ENCODE measurements at places on chromosomes 2 and 18. TPM values are rescaled to one million over a fixed set of nuclear protein-coding genes. Genes with fewer than 3 reads are reported as not detected.

The SNORC gene
- total RNA-seq: 4.0 TPM

The KCNIP3 gene
- not detected for total RNA-seq

The STPG4 gene
- total RNA-seq: 0.47 TPM

- no peaks in the 10 kb centered on the region for H3K36me3 ChIP-seq
- H3K4me1 ChIP-seq: peaks cover 10% of the 10 kb centered on the region
- H3K27ac ChIP-seq: no peak overlapping the region
- H3K27me3 ChIP-seq: peaks cover 15% of the 10 kb centered on the region
- H3K4me3 ChIP-seq: no peak overlapping the region
Observed at GRCh38 chr18:50356036-50356945, 18.6 kb upstream of the SKA1 start.

GRCh38 chr18:9113468-9114149 lies 11.1 kb downstream of the NDUFV2 start:
- no peaks in the 10 kb centered on the region for H3K27me3 ChIP-seq
- H3K36me3 ChIP-seq: peaks cover 4% of the 10 kb centered on the region
- no peak for DNase-seq
- H3K27ac ChIP-seq: peak overlapping the region; percentile 80

DNA sequence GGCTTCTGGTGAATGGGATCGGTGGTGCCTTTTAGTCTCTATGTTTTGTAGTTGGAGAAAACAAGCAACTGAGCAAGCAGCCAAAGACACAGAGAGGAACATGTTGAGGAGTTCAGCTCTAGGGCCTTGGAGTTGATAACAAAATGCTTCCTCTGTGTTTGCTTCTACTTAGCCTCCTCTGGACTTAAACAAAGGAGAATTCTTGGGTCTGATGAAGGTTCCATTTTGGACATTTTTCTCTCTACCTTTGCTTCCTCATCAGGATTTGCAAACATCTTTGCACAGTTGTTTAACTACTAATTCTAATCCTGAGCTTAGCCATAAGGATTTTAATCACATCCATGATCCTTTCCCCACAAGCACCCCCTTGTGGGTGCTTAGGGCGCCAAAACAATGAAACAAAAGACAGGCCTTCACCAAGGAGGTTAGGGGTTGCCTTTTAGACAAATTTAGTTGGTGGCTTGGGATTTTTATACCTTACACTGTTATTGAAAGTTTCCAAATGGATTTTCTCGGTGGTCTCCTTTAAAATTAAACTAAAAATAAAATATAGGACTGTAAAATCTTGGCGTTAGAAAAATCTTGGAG lies 148.5 kb upstream of the SATB2 start:
- H3K4me3 ChIP-seq: no peak overlapping the region
- DNase-seq: no peak
- H3K27ac ChIP-seq: no peak overlapping the region
- H3K27me3 ChIP-seq: no peaks in the 10 kb centered on the region
- no peaks in the 10 kb centered on the region for H3K36me3 ChIP-seq

GRCh38 chr2:172350839-172351479 lies 76.4 kb upstream of the ITGA6 start:
- H3K27ac ChIP-seq: no peak overlapping the region
- H3K27me3 ChIP-seq: no peaks in the 10 kb centered on the region
- H3K36me3 ChIP-seq: peaks cover 14% of the 10 kb centered on the region
- DNase-seq: no peak
- no peaks in the 10 kb centered on the region for H3K4me1 ChIP-seq
- no peak overlapping the region for H3K4me3 ChIP-seq

DNA sequence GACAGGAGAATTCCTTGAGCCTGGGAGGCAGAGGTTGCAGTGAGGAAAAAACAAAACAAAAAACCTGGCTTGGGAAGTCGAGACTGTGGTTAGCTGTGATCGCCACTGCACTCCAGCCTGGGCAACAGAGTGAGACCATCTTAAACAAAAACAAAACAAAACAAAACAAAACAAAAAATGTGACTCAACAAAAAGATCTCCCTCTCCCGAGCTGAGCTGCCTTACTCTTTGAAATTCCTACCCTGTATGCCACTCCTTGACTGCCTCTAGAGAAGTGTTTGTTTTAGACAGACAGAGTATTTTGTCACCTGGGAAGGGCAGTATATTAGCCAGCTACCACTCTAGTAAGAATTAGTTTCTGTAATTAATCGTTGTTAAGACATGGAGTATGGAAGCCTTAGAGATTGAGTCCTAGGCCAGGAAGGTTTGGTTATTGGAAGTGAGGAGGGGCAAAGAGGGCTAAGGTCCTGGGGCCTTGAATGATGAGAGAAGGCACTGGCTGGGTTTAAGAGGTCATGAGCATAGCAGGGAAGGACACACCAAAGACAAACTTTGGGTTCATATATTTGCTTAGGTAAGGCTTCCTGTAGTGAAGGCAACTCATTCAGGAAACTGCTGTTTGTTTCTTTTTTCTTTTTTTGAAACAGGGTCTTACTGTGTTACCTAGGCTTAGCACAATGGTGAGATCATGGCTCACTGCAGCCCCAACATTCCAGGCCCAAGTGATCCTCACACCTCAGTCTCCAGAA lies 56.0 kb downstream of the HAUS1 start:
- H3K27ac ChIP-seq: peak overlapping the region; percentile 40
- DNase-seq: no peak
- H3K27me3 ChIP-seq: no peaks in the 10 kb centered on the region
- peaks cover 51% of the 10 kb centered on the region for H3K4me1 ChIP-seq
- no peaks in the 10 kb centered on the region for H3K36me3 ChIP-seq

- peaks cover 30% of the 10 kb centered on the region for H3K36me3 ChIP-seq
- no peaks in the 10 kb centered on the region for H3K27me3 ChIP-seq
- no peak overlapping the region for H3K27ac ChIP-seq
- no peak overlapping the region for H3K4me3 ChIP-seq
Observed at GRCh38 chr2:238330391-238330790, 10.1 kb downstream of the TRAF3IP1 start.

- no peak overlapping the region for H3K27ac ChIP-seq
- no peaks in the 10 kb centered on the region for H3K4me1 ChIP-seq
- H3K4me3 ChIP-seq: no peak overlapping the region
- H3K36me3 ChIP-seq: no peaks in the 10 kb centered on the region
- peaks cover 19% of the 10 kb centered on the region for H3K27me3 ChIP-seq
Observed at GRCh38 chr2:235157746-235158482, 206.1 kb downstream of the SH3BP4 start.

GRCh38 chr18:79956276-79956675 lies 4.8 kb upstream of the SLC66A2 start:
- H3K27ac ChIP-seq: no peak overlapping the region
- H3K27me3 ChIP-seq: no peaks in the 10 kb centered on the region
- H3K36me3 ChIP-seq: no peaks in the 10 kb centered on the region
- H3K4me3 ChIP-seq: no peak overlapping the region

DNA sequence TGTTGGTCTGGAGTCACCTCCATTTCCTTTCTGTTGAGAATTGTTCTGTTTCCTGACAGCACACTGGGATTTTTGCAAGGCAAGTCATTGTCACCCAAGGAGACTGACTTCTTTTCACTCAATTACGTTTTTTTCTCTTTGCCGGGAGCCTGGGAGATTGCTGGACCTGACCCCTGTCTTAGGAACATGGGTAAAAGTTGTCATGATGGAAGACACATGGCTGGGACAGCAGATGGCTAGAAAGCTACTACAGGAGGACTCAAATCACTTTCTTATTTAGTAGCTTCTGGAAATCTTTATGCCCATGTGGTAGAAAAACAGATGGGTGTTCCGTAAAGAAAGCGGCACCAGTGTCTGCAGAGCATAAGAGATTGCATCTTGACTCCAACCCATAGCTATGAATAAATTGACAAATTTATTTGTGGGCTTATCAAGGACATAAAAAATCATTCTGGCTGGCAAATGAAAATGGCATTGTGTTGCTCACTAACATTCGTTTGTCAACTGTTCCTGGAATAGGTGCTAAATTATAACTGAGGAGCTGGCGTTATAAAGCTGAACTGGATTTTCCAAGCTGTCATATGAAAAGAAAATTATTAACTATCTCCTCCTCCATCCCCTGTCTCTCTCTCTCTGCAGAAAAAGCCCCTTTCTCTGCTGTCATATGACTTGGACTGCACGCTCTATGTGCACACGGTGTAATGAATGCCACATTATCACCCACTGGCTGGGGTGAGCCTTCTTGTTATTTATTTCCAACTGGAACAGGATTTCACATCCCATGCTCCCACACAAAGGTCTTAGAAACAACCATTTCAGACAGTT lies 159.8 kb downstream of the SH3RF3 start:
- no peak overlapping the region for H3K27ac ChIP-seq
- peaks cover 7% of the 10 kb centered on the region for H3K4me1 ChIP-seq
- no peaks in the 10 kb centered on the region for H3K36me3 ChIP-seq
- H3K27me3 ChIP-seq: no peaks in the 10 kb centered on the region

- no peak overlapping the region for H3K4me3 ChIP-seq
- DNase-seq: no peak
- no peaks in the 10 kb centered on the region for H3K27me3 ChIP-seq
Observed at GRCh38 chr2:19021721-19022120, 336.7 kb downstream of the OSR1 start.

- H3K36me3 ChIP-seq: no peaks in the 10 kb centered on the region
- no peak for DNase-seq
- no peaks in the 10 kb centered on the region for H3K27me3 ChIP-seq
- H3K27ac ChIP-seq: no peak overlapping the region
Observed at GRCh38 chr2:67571785-67572718, 174.9 kb downstream of the ETAA1 start.

- H3K4me1 ChIP-seq: peaks cover 59% of the 10 kb centered on the region
- no peaks in the 10 kb centered on the region for H3K27me3 ChIP-seq
- peaks cover 33% of the 10 kb centered on the region for H3K36me3 ChIP-seq
- H3K4me3 ChIP-seq: no peak overlapping the region
Observed at GRCh38 chr18:79092874-79093273, 23.7 kb downstream of the ATP9B start.

DNA sequence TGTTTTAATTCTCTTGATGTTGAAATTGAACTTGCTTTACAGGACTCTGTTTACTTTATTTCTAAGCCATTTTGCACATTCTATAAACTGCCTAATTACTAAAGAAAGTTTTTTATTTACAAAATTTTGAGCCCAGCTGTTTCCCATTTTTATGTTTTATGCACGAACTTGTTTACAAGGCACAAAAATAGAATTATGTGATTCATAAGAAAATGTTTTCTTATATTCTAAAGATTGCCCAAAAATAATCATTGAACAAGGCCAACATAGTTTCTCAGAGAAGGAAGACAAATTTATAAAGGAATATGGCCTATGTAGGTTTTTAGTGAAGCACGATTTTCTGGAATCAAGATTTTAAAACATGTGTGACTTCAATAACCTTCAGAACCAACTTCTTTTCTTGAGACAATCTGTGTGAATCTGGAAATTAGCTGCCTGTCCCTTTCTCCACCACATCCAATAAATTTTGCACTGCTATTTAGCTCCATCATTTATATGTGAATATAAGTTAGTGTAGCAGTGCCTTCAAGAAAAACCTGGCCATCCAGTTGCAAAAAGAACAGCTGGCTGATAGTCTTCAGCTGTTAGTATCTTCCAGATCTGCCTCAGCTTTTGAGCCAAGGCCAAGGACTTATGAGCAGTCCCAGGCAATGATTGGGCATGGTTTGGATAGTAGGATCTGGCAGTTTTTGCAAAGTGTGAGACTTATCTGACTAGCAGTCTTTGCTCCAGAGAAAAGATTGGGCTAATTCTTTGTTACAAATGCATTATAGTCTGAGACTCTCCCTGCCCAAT lies 253.2 kb upstream of the COL3A1 start:
- H3K4me1 ChIP-seq: no peaks in the 10 kb centered on the region
- H3K27me3 ChIP-seq: no peaks in the 10 kb centered on the region
- H3K4me3 ChIP-seq: no peak overlapping the region
- no peak overlapping the region for H3K27ac ChIP-seq
- DNase-seq: no peak

- no peak overlapping the region for H3K27ac ChIP-seq
- no peaks in the 10 kb centered on the region for H3K36me3 ChIP-seq
- no peaks in the 10 kb centered on the region for H3K27me3 ChIP-seq
Observed at GRCh38 chr18:59957957-59958356, 58.2 kb downstream of the PMAIP1 start.

DNA sequence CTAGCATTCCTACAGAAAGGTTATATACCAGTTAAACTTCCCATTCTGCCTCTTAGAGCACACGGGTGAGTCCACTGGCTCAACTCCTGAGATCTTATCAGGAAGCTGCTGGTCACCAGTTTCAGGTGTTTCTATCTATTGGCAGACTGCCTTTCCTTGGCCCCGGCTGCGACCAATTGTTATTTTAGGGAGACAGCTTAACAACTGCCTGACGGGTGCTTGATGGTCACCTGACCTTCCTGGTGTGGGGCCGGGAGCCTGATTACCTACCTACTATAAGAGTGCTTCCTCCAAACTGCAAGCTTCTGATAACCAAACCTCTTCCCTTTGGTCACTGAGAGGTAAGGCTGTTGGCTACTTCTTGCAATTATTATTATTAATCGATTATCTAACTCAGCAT lies 122.1 kb upstream of the XIRP2 start:
- H3K36me3 ChIP-seq: no peaks in the 10 kb centered on the region
- no peak overlapping the region for H3K27ac ChIP-seq
- DNase-seq: no peak
- no peak overlapping the region for H3K4me3 ChIP-seq
- H3K27me3 ChIP-seq: no peaks in the 10 kb centered on the region

GRCh38 chr2:235711527-235711926 lies 217.7 kb downstream of the AGAP1 start:
- no peak for DNase-seq
- no peak overlapping the region for H3K4me3 ChIP-seq
- H3K27me3 ChIP-seq: peaks cover 2% of the 10 kb centered on the region
- H3K36me3 ChIP-seq: no peaks in the 10 kb centered on the region
- H3K27ac ChIP-seq: no peak overlapping the region

DNA sequence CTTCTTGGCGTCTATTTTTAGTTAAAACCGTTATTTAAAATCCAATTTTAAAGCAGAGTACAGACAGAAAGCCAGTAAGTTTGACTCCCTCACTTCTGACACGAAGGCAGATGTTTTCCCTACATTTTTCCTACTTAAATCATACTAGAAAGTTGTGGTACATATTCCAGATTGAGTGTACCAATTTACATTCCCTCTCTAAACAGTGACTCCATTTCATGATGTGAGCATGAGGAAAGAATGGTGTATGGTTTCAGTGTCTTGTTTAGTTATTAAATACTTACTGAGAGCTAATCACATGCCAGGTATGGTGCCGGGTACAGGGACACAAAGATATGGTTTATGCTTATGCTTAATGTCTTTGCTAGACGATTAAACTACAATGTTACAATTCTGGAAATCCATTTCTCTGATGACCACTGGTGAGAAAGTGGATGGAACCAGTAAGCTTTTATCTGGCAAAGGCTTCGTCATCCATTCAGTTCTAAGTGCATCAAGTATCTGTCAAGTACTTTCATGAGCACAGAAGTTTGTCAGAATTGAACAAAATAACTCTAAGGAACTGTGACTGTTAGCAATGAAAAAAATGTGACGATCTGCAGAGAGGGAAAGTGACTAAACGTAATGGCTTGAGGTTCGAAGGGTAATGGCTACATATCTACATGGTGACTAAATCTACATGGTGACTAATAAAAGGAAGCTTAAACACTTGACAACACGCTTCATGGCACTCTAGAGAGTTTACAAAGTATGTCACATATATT lies 25.7 kb downstream of the MAP4K3 start:
- no peaks in the 10 kb centered on the region for H3K36me3 ChIP-seq

- H3K4me3 ChIP-seq: no peak overlapping the region
- H3K27me3 ChIP-seq: no peaks in the 10 kb centered on the region
- no peak overlapping the region for H3K27ac ChIP-seq
- no peak for DNase-seq
Observed at GRCh38 chr2:69811591-69811990, 17.9 kb upstream of the GMCL1 start.

- H3K27ac ChIP-seq: no peak overlapping the region
- peaks cover 14% of the 10 kb centered on the region for H3K36me3 ChIP-seq
- H3K4me1 ChIP-seq: peaks cover 1% of the 10 kb centered on the region
- DNase-seq: no peak
- no peak overlapping the region for H3K4me3 ChIP-seq
- H3K27me3 ChIP-seq: no peaks in the 10 kb centered on the region
Observed at GRCh38 chr2:24754985-24755705, 38.0 kb downstream of the PTRHD1 start.

Measured in naive thymus-derived CD8-positive, alpha-beta T cell (primary cell).